Thoracic aorta (tissue), 2 donors: ENCODE measurements at places on chromosomes 1 and 21. TPM values are rescaled to one million over a fixed set of nuclear protein-coding genes. Genes with fewer than 3 reads are reported as not detected.

Gene KRTAP10-4
- not detected for total RNA-seq

DNA sequence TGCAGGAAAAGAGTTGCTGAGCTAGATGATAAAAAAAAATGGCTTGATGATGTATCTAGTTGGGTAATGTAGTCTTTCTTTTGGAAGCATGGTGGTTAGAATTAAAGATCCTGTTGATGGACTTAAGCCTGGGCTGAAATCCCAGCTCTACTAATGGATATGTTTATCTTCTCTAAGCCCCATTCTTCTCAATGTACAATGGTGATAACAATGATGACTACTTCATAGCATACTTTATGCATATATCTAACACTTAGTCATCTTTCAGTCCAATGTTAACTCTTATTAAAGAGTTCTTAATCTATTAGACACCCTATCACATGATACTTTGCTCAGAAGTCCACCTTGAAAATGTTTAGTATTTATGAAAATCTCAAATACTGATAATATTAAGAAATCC, 189.5 kb downstream of the PLA2G4A start:
- no peaks in the 10 kb centered on the region for H3K4me1 ChIP-seq
- H3K27me3 ChIP-seq, result no peaks in the 10 kb centered on the region
- no peak overlapping the region for H3K4me3 ChIP-seq
- H3K27ac ChIP-seq, result no peak overlapping the region

- no peaks in the 10 kb centered on the region for H3K4me1 ChIP-seq
- H3K27ac ChIP-seq, result no peak overlapping the region
- H3K36me3 ChIP-seq, result no peaks in the 10 kb centered on the region
- H3K27me3 ChIP-seq, result no peaks in the 10 kb centered on the region
- no peak for DNase-seq
These were observed 94.6 kb downstream of the SETD4 start for GRCh38 chr21:35965699-35966098.

- H3K27me3 ChIP-seq, result no peaks in the 10 kb centered on the region
- H3K4me3 ChIP-seq, result no peak overlapping the region
- DNase-seq, result no peak
These were observed 126.9 kb downstream of the TGFBR3 start for GRCh38 chr1:91759076-91759475.

- H3K27me3 ChIP-seq, result no peaks in the 10 kb centered on the region
- no peak for DNase-seq
- H3K4me1 ChIP-seq, result no peaks in the 10 kb centered on the region
- H3K27ac ChIP-seq, result no peak overlapping the region
These were observed 414.2 kb downstream of the KCNT2 start for GRCh38 chr1:196193896-196194559.
